AG10803 (cell line): ENCODE measurements at places on chromosomes 3 and 15.

DNA sequence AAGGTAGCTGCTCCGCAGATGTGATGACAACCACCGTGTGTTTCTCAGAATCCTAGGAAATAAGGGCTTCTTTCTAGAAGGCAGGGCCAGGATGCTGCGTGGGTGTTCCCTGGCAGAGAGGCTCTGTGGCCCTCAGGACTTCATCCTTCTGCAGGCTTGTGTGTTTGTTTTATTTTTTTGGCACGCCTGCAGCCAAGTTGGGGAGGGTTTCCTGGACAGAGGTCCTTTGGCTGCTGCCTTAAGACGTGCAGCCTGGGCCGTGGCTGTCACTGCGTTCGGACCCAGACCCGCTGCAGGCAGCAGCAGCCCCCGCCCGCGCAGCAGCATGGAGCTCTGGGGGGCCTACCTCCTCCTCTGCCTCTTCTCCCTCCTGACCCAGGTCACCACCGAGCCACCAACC is at the start of gene CLEC3B:
Gene CLEC3B (plus strand): TSS at position 266 of the 400 bp plus-strand sequence. CDS start 60 bp downstream, at position 326.
- peak; percentile 70 for DNase-seq

DNA sequence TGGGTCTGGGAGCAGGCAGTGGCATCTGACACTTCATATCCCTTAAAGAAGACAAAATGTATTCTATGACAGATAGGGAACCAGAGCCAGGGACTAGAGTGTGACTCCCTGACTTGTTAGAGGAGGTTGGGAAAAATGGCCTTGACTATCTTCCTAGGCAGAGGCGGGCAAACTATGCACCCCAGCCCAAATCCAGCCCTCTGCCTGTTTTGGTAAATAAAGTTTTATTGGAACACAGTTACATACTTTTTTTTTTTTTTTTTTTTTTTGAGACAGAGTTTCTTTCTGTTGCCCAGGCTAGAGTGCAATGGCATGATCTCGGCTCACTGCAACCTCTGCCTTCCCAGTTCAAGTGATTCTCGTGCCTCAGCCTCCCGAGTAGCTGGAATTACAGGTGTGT is 47.3 kb downstream of the QTRT2 start:
- DNase-seq, result no peak

- no peak for DNase-seq
These were observed 174.2 kb upstream of the STT3B start for GRCh38 chr3:31358473-31359070.

DNA sequence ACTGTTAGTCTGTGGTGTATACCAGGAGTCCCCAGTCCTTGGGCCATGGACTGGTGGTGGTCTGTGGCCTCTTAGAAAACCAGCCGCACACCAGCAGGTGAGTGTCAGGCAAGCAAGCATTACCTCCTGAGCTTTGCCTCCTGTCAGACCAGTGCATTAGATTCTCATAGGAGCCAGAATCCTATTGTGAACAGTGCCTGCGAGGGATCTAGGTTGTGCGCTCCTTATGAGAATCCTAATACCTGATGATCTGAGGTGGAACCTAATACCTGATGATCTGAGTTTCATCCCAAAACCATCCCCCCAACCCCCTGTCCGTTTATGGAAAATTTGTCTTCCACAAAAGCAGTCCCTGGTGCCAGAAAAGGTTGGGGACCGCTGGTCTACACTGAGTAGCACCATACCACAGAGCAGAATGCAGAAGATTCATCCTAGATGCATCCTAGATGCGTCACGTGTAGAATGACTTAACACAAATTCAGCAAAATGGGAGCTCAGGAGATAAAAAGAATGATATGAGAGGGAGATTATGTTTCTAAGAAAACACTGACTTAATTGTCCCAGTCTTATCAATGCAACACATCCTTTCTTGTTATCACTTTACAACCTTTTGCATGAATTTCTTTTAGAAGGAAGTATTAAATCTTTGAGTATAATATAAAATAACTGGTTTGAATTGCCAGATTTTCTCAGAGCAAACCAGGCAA is 28.5 kb downstream of the SELENOT start:
- DNase-seq, result no peak

DNA sequence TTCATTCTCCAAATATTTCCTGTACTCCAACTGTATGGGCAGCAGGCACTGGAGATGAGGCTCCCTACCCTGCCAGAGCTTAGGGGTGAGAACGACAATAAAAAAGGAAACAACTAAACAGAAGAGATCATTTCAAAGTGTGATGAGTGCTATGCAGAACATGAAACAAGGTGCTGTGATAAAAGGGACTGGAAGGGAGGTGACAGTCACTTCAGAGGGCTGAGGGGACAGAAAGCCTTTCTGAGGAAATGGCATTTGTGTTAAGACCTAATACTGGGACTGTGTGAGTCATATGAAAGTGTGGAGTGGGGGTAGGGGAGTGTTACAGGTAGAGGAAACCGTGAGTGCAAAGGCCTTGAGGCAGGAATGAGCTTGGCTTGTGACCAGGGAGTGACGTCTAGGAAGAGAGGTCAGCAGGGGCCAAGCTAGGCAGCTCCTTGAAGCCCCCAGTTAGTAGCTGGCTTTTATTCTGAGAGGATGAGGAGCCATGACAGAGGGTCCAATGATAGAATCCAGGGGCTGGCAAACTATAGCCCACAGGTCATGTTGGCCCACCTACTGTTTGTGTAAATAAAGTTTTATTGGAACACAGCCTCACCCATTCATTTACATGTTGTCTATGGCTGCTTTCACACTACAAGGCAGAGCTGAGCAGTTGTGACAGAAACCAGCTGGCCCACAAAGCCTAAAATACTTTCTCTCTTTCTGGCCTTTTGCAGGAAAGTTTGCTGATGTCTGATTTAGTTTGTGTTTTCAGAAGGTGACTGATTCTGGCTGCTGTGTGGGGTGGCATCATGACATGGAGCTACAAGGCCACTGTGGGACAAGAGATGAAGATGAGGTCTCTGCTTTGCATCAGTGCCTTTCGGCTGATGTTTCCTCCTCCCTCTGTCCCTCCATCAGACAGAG is 56.6 kb downstream of the LSM3 start:
- DNase-seq, result no peak

GRCh38 chr3:42590989-42591756 is 513 bp downstream of the SS18L2 start:
- no peak for DNase-seq

DNA sequence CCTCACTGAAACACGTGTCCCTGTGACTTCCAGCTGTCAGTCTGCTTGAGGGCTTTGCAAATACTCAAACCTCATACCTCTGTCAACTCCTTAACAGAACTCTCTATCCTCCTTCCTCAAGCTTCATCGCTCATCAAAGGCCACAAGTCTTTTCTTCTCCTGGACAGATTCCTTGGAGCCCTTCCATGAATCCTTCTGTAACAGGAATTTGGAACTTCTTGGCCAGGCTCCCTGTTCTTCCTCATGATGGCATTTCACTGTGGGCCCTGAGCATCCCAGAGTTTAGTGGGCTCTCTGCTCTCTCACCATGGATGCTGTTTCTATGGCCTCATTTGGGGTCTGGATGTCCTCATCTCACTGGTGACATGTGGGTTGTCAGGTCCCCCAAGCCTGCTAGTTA is 105.0 kb upstream of the TLE3 start:
- DNase-seq, result peak; percentile 83

DNA sequence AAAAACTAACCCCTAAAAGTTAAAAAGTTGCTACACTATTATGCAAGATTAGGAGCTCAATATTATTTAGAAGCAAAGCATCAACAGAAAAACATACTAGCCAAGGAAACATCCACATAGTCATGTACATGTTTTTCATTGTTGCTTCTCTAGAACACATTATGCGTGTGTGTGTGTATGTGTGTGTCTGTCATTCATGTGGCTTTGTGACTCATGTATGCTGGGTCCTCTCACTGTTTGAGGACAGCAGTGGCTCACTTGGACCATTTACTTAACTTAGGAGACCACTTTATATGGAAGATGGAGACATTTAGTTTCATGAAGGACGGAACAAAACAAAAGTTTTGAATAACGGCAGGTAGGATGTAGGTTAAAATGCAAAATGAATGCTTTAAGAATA is 219.4 kb upstream of the THBS1 start:
- DNase-seq, result no peak

DNA sequence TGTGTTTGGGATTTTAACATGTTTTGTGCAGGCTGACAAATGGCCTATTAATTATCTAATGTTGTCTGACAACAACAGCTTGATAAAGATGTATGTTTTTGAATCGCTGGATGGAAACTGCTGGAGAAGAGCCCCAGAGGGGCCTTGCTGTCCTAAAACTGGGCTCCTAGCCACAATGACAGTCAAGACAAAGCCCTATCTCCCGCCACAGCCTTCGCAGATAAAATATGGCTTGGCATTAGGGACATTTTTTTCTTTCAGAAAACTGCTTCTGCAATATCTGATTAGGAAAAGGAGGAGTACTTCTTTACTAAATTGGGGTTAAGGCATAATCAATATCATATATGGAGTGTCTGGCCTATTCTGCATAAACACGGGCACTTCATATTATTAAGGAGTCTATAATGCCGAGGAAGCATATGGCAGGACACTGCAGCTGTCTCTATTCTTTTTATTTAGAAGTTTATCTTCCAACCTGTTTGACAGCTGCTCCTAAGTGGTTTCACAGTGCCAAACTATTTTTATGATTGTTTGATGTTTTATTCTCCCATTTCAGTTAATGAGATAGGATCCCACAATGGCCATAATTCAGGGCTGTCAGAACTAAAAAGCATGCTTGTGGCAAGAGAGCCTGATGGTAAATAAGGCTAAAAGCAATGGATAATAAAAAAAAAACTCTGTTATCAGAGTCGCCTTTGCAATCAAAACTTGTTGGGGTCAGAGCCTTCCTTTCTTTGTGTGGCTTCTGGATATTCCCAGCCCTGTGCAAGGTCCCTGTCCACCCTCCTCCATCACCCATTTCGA is 210.1 kb downstream of the MECOM start:
- DNase-seq, result no peak

DNA sequence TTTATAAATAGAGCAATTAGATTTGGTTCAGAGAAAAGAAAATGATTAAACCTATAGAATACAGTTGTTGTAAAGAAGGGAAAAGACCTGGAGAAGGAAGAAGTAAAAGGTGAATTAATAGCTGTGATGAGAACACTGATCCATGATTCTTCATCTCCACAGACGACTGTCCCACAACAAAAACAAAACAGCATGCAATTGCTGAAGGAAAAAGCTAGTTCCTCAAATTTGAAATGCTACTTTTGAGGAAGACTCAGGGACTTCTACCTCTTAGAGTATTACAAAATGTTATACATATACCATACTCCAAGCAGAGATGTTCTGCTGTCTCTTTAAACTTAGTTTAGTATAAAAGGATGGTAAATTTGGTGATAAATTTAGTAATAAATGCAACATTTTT is 21.5 kb downstream of the ALCAM start:
- DNase-seq, result no peak

GRCh38 chr3:183582161-183582560 is 26.7 kb upstream of the KLHL6 start:
- DNase-seq, result no peak

GRCh38 chr3:54968546-54969172 is 40.8 kb upstream of the LRTM1 start:
- peak; percentile 60 for DNase-seq

GRCh38 chr15:66023311-66023972 is 154.2 kb downstream of the RAB11A start:
- DNase-seq, result no peak

- DNase-seq, result peak; percentile 95
These were observed 47.7 kb upstream of the PLXND1 start for GRCh38 chr3:129654131-129654530.

GRCh38 chr3:33716227-33716626 is 1.8 kb downstream of the CLASP2 start:
- no peak for DNase-seq

GRCh38 chr15:92290359-92290992 is 103.2 kb upstream of the ST8SIA2 start:
- DNase-seq, result no peak

GRCh38 chr3:185792955-185793354 is 31.9 kb downstream of the IGF2BP2 start:
- no peak for DNase-seq

GRCh38 chr3:60549863-60550262 is 701.4 kb downstream of the FHIT start:
- no peak for DNase-seq

GRCh38 chr15:39885099-39885777 is 34.8 kb downstream of the GPR176 start:
- DNase-seq, result no peak

- DNase-seq, result peak; percentile 17
These were observed at the start of gene SOX2 for GRCh38 chr3:181711325-181712135. Gene SOX2 (plus strand): TSS chr3:181711925. CDS start chr3:181712361, 436 bp downstream.

DNA sequence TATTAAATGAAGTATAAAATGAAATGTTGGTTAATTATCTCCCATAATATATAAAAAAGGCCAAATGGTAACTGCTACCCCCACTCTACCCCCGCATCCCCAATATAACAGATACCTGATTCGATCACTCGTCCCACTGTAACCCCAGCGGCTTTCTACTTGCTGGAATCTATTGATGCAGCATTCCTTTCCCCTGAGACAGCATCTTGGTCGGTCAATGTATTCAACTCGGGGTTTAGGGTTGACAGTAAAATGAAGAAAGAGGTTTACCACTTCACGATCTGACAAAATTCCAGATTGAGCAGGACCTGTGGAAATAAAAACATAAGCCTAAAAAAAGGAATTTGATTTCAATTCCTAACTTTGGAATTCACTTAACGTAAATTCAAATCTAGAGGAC is 18.6 kb upstream of the C15orf40 start:
- no peak for DNase-seq

- DNase-seq, result no peak
These were observed 455.3 kb downstream of the DIPK2A start for GRCh38 chr3:144426967-144427366.

DNA sequence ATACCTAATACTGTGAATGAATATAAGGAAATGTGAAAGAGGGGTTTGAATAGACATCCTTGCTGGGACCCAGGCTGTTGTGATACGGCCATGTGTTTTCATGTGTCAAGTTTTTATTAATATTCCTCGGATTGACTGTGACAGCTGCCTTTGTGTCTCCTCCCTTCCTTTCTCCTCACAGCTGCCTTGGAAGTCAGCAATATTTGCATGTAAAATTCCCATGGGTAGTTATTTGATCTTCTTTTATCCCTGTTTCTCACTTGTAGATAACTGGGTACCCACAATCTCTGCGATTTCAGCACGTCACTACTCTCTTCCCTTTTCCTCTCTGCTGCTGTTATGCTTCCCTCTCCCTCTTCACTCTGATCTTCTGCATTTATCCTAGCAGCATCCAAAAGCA is 9.4 kb downstream of the GPR156 start:
- no peak for DNase-seq

- no peak for DNase-seq
These were observed 5.0 kb upstream of the CD276 start for GRCh38 chr15:73679180-73679579.
